ENCODE measurements at places on chromosomes 7 and 10. TPM values are rescaled to one million over a fixed set of nuclear protein-coding genes. Genes with fewer than 3 reads are reported as not detected.

MACC1 gene
- under 0.01 TPM for total RNA-seq

SEMA3A gene
- total RNA-seq, result 2.8 TPM

THSD7A gene
- 0.09 TPM for total RNA-seq

NPY4R gene
- total RNA-seq, result 0.82 TPM

DYNC1I1 gene
- not detected for total RNA-seq

PRSS37 gene
- not detected for total RNA-seq

PITX3 gene
- total RNA-seq, result 1.5 TPM

STEAP1B gene
- 3.8 TPM for total RNA-seq

TEX47 gene
- not detected for total RNA-seq

SPDYE5 gene
- not detected for total RNA-seq

STOX1 gene
- 0.82 TPM for total RNA-seq

ANKRD1 gene
- total RNA-seq, result 189 TPM

CFAP46 gene
- 2.6 TPM for total RNA-seq
